ENCODE measurements at places on chromosomes 12 and 14.

- no peak for DNase-seq
These were observed 32.9 kb downstream of the MIPOL1 start for GRCh38 chr14:37230551-37231194.

GRCh38 chr12:46259713-46260112 is 9.1 kb downstream of the SLC38A1 start:
- no peak for DNase-seq

DNA sequence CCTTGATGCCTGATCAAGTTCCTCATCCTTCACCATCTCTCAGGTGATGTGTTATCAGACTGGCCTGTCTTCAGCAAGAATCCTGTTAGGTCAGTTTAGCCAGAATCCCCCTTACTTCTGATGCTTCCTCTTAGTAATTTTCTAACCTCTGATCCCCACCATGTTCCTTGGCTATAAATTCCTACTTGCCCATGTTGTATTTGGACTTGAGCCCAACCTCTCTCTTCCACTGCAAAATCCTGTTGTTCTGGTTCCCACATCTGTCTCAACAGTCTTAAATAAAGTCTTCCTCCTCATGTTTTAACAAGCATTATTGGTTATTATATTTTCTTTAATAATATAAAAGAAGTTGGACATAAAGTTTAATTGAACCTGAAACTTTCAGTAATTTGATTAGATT is 987.8 kb upstream of the USP15 start:
- no peak for DNase-seq

- no peak for DNase-seq
These were observed 53.5 kb upstream of the LDHB start for GRCh38 chr12:21710958-21711775.

DNA sequence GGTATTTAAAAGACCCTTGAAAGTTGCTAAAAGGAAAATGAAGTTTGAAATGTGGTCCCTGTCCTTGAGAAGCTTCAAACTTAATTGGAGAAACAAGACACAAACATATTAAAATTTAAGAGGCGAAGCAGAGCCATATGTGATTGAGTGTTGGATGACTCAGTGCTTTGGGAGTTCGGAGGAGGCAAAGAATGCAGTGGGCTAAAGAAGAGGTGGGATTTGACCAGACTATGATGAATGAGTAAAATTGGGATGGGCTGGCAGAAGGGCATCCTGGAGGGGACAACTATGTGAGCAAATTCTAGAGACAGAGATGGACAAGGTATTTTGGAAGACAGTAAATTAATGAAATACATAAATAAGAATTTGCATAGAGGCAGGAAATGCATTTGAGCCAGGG is 358.6 kb downstream of the EGLN3 start:
- no peak for DNase-seq

DNA sequence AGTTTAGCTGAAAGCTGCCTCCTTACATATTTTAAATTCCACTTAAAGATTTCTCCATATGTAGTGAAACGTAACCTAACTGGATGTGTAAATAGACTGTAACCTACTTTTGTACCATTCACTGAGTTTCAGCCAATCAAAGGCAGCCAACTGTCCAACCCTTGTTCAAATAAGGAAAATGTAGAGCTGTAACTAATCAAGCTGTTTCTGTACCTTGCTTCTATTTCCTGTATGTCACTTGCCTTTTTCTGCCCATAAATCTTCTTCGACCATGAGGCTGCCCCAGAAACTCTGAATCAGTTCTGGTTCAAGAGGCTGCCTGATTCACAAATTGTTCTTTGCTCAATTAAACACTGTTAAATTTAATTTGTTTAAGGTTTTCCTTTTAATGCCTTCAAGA is 6.3 kb downstream of the SLC7A8 start:
- DNase-seq = no peak

- DNase-seq = no peak
These were observed 347.2 kb upstream of the DCN start for GRCh38 chr12:91529829-91530228.

DNA sequence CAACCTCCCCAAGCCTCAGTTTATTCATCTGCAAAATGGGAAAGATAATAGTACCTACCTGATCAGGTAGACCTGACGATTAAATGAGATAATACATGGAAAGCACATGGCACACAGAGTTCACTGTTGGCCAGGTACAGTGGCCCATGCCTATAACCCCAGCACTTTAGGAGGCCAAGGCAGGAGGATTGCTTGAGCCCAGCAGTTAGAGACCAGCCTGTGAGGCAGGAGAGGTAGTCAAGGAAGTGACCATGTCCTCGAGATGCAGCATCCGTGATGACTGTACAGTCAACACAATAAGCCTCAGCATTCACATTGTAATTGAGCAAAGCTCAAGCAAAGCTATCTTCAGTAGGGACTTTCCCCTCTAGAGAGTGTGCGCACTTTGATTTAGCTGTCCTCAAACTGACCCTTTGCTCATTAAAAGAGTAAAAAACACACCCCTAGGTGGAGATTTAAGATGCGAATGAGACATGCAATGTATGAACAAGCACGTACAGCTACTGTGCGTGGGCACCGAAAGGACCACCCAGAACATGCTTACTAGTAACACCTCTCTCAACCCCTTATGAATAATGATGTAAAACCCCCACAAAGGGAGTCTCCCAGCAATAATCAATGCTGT is 9.9 kb downstream of the ISCU start:
- DNase-seq = no peak

DNA sequence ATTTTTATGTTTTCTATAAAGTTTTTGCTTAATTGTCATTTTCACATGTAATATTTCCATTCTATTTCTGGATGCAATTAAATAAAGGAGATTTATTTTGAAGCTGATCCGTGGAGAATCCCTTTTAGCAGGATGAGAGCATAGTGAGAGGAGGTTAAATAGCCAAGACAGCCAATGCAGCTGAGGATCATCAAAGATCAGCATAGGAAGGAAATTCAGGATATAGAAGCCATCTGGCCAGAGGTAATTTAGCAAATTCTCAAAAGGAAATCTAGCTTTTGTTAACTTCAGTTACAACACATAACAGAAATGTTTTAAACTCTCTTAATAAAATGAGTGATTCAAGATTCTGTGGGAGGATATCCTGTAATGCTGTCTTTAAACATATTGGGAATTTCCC is 122.8 kb upstream of the PDE3A start:
- no peak for DNase-seq

DNA sequence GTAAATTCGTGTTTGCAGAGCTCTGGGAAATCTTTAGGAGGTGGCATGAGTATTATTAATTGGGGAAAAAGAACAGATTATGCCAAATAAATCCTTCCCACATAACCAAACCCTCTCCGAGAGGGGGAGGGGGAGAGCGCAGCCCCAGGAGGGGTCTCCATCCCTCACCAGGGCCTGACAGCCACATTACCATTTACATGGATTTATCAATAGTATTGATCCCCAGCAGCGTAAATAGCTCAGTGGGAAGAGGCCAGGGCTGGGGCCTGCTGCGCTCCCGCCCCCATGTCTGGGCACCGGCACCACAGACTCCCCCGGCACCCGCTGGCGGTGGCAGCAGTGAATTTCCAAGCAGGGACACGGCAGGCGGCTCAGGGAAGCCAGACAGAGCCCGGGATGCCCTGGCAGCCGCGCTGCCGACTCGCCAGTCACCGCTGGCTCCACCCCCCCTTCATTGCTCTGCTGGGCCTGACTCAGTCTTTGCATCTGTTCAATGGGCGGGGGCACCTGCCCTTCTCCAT is 2.4 kb downstream of the NCOR2 start:
- no peak for DNase-seq

GRCh38 chr14:61505815-61506809 is 184.7 kb downstream of the PRKCH start:
- DNase-seq = no peak

DNA sequence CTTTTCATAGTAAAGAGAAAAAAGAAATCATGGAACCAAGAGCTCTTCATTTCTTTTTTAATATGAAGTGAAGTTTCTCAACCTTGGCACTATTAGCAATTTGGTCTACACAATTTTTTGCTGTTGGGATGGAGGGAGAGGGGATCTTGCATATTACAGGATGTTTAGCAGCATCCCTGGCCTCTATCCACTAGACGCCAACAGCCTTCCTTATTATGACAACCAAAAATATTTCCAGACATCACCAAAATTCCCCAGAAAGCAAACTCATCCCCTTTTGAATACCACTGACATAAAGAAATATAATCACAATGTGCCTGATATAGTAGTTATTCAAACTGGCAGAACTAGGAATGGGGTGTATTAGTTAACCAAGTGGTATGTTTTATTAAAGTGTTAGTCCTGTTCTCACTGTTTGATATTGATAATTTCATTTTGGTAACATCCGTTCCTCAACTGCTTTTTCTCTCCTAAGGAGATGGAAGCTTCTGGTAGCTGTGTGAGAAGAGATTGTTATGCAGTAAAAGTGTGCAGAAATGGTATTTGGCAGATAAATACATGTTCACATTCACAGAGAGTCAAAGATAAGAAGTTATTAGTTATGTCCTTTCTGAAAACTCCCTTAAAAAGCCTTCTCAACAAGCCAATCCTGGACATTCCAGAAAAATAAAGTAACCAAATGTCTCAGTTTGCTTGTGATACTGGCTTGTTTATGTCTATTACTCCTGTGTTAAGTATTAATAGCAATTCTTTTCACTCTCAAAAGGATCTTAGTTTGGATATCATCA is 699.9 kb downstream of the C12orf50 start:
- DNase-seq = no peak

DNA sequence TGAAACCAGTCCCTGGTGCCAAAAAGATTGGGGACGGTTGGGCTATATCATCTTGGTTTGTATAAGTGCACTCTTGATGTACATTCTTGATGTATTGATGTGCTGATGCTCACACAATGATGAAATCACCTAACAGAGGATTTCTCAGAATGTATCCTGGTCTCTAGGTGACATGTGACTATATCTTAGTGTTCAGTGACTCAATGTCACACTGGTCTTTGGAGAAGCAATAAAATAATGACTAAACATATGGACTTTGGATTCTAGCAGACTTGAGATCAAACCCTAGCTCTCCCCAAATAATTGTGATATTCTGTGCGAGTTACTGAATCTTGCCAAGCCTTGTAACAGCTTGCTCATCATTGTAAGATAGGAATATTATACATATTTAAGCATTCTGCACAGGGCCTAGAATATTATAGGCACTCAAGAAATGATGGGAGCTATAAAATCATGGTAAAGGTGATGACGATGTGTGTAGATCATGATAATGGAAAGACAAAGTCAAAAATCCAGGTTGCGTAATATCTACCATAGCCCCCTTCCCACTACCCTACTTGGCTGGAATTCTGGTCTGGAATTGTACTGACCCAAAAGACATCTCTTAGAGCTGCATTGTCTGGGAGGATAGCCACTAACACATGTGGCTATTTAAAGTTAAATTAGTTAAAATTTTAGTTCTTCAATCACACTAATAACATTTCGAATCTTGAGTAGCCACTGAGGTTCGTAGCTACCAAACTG is 117.6 kb upstream of the PWP1 start:
- no peak for DNase-seq

DNA sequence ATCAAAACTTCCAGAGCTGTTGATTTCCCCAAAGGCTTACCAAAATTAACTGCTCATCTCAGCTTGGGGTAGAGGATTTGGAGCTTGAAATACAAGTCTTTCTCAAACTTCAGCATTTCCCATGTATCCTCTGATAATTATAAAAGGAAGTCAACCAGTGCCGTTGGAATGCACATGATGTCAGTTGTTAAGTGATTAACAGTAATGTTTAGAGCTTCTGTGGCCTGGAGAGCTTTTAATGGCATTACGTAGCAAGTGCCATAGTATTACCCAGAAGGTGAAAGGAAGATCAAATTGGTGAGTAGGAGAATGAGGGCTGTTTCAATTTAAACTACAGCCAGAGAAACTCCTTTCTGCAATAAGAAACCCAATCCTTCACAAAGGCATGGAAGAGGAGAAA is 62.5 kb upstream of the PTPRR start:
- no peak for DNase-seq

Measured in hypothalamus (tissue), 51 donors.